ENCODE measurements at places on chromosomes 16 and 17.

DNA sequence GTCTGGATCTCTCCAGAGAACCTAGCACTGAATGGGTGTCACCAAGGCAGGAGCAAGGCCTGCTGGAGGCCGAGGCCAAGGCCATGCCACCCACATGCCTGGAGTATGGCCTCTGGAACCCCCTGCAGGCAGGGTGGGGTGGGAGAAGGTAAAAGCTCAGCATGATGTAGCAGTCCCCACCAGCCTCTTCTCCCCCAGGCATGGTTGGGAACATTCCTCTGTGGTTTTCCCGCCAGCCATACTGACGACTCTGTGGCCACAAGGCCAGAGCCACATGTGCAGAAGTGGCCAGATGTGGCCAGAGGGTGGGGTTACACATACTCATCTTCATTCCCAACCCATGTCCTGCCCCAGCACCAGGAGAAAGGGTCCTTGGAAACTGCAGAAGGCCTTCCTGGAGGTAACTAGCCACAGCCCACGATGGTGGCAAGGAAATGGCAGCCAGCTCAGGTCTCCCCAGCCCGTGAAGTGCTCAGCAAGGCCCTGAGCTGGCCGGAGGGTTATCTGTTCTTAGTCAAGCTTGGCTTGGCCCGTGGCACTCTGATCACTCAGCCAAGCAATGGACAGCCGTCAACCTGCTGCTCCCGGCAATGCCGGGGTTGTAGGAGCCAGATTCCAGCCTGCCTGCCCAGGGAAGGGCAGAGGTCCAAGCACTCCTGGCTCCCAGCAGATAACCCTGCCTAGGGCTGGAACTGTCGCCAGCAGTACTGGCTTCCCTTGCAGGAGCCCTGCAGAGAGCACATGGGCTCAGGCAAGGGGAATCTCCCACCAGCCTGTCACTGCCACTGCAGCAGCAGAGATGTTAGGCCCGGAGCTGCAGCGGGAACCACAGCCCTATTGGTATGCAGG lies 26.1 kb downstream of the HDAC5 start:
- no peak for DNase-seq

GRCh38 chr16:82136956-82137821 lies 32.8 kb downstream of the MPHOSPH6 start:
- no peak for DNase-seq

DNA sequence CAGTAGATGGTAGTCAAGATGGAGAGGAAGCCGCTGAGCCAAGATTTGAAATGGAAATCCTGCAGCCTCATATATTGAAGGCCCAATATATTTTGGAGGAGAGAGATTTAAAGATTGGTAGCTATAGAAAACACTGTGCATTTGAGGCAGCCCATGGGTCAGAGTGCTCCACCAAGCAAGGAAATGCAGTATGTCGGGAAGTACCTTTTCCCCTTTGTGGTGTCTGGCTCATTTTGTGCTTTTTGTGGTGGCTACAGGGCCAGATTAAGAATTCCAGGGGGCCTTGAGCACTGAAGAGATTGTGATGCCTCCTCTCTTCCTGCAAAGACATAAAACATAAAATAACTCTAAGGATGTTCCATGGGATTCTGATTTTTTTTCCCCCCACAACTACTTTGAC lies 39.6 kb downstream of the CDRT15 start:
- no peak for DNase-seq

DNA sequence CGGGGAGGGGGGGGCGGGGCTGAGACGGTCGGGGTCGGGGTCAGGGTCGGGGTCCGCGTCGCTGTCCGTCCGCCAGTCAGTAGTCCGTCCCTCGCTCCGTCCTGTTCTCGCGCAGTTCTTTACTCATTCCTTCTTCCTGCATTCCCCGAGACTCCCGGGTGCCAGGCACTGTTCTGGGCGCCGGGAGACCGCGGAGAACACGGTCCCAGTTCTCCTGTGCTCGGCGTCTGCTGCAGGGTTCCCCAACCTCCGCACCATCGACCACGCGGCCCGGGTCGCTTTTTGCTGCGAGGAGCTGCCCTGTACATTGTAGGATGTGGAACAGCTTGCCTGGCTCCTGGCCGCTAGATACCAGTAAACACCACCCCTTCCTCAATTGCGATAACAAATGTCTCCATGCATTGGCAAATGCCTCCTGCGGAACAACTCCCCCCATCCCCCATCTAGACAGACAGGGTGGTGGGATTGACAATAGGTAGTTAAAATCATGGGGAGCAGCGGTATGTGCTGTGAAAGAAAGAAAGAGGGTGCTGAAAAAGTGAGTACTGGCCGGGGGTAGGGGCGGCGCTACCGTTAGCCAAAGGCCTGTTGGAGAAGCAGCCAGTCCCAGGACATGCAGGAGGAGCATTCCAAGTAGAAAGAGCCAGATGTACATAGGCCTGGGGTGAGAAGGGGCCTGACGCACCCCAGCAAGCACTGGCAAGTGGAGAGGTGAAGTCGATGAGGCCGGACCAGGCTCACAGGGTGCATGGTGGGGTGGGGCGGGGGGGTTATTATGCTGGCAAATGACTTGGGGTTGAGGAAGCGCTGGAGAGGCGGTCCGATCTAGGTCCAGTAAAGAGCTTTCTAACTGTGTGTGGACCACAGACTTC lies 631 bp downstream of the TRAF7 start:
- no peak for DNase-seq

DNA sequence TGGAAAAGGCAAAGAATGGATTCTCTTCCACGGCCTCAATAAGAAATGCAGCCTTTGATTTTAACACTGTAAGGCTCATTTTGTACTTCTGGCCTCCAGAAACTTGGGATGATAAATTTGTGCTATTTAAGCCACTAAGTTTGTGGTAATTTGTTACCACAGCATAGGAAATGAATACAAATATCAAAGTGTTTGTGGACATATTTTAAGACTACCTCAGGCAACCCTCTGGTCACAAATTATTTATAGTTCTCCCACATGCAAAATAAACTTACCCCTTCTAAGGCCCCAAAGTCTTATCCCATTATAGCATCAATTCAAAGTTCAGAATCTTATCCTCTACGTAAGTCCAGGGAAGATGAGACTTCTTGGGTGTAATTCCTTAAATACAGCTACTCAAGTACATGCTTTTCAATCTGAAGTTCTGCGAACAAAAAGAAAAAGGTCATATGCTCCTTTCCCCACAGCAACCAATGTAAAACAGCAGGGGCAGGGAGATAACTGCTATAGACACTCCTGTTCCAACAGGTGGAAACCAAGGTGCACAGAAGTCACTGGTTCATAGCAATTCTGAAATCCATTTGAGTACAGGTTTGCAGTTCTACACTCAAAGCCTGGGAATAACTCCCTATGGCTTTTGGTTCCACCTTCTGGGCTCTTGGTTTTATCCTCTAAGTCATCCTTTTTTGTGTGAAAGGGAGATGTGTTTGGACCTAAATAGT lies 5.4 kb upstream of the EFCAB13 start:
- DNase-seq, result no peak
